ENCODE measurements at places on chromosomes 12 and 14.

DNA sequence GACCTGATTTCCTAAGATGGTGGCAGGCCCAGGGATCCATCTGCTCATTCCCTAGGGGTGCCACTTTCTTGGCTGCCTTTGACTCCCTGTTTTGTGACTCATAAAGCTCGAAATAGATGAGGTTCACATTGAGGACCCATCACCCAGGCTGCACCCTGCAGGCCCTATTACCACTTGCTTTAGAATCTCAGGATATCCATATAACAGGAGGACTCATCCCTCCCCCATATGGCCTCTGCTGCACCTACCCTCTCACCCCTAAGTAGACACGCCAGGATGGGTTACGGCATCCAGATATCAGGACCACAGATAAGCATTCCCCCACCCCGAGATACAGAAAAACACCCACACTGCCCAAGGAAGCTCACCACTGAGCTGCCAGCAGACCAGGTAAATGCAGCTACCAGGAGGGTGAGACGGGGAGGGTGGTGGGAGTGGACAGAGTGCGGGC is 155.7 kb downstream of the DPF3 start:
- DNase-seq = peak; percentile 64

DNA sequence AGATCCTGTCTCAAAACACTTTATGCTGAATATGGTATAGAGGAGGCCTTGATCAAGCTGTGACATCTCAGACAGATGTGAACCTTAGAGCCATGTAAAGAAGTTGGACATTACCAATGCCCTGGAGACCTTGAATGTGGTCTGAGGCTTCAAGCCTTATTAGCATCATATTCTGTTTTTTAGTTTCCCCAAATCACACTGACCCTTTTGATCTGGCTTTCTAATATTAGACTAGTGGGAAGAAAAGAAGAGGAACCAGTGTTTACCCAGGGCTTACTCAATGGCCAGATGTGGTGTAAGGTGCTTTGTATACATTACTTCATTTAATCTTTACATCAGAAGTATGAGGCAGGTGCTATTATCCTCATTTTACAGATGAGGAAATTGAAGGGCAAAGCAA is 10.6 kb upstream of the TBPL2 start:
- DNase-seq = peak; percentile 3

DNA sequence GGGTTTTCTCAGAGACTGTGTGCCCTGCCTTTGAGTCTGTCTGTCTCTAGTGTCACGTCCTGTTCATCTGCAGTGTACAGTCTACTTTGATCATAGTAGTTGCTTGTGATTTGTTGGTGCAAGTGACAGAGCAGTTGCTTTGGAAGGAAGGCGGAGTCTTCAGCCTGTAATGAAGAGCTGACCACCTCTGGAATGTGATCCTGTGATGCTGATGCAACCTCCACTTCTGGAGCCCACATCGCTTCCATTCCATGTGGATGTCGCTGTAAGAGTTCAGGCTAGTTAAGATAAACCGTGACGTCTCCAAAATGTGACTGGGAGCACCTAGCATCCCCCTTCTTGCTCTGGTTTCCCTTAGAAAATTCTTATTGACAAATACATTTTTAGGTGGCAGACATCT is 51.8 kb downstream of the PELI2 start:
- DNase-seq = no peak

GRCh38 chr12:130308393-130308792 is 29.3 kb upstream of the PIWIL1 start:
- DNase-seq = no peak

DNA sequence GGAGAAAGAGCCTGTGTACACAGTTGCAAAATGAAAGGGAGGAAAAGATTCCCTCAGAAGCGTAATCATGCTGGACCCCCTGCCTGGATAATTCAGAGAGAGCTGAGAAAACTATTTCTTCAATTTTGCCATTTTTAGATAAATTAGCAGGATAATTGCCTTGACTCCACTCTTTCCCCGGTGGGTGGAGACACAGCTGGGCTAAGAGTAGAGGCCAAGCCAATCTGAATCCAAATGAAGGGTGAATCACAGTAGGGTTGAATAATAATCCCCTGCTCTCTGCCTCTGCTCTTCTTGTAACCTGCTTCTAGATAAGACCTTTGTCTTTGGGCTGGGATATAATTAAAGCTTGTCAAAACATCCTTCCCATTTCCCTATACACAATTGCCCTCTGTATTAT is 150.1 kb downstream of the CAPZA3 start:
- DNase-seq = no peak

DNA sequence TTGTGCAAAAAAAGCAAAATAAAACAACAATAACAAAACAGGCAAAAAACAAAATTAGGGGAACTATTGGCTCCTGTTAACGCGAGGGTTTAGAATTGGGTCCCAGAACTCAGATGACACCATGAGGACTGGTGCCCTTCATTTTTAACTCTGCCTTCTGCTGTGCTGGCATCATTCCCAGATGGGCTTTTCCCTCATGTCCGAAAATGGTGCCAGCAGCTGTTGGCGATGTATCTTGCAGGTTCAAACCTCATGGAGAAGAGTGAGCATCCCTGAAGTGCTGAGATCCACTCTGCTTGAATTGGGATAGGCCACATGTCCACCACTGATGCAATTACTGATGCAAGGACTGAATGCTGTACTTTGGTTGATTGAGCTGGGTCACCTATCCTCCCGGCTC is 61.1 kb downstream of the MYRFL start:
- no peak for DNase-seq

DNA sequence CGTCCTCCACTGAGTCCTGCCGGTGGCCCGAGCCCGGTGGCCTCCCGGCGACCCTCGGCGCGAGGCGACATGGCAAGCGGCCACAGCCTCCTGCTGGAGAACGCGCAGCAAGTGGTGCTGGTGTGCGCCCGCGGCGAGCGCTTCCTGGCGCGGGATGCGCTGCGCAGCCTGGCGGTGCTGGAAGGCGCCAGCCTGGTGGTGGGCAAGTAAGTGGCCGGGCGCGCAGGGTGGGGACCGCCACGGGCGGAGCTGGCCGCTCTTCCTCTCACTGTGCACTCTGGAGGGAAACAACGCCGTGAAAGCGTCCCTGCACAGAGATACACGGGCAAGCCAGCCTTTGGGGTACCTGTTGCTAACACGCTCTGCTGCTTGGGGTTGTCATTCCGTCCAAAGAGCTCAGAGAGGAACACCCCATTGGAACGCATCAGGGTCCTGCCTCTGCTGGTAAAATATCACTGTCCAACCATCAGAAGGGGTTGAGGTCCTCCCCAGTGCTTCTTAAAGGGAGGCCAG is at the start of gene AMDHD1:
TSS of gene AMDHD1 (plus strand) at position 2 of the 513 bp plus-strand sequence. CDS start at position 70, 68 bp downstream.
- no peak for DNase-seq

- no peak for DNase-seq
Observed at GRCh38 chr14:54387328-54387727, 9.5 kb upstream of the CDKN3 start.

- DNase-seq = no peak
Observed at GRCh38 chr14:68283378-68284123, 464.0 kb downstream of the RAD51B start.

DNA sequence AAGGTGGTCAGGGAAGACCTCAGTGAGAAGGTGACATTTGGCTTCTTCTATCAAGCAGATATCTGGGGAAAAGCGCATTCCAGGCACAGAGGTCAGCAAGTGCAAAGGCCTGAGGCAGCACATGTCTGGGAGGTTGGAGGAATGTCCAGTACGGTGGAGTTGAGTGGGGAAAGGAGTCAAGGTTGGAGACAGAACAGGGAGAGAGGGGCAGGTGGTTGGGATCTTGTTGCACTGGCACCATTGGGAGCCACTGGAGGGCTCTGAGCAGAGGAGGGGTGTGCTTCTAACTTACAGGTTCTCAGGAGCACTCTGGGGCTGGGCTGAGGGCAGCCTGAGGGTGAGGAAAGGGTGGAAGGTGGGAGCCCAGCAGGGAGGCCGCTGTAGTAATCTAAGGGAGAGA is 52.1 kb downstream of the EID3 start:
- DNase-seq = peak; percentile 75

DNA sequence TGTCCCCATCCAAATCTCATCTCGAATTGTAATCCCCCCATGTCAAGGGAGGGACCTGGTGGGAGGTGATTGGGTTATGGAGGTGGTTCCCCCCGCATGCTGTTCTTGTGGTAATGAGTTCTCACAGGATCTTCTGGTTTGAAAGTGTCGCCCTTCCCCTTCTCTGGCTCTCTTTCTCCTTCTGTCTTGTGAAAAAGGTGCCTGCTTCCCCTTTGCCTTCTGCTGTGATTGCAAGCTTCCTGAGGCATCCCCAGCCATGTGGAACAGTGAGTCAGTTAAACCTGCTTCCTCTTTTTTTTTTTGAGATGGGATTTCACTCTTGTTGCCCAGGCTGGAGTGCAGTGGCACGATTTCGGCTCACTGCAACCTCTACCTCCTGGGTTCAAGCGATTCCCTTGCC is 104.0 kb downstream of the CCDC91 start:
- no peak for DNase-seq

DNA sequence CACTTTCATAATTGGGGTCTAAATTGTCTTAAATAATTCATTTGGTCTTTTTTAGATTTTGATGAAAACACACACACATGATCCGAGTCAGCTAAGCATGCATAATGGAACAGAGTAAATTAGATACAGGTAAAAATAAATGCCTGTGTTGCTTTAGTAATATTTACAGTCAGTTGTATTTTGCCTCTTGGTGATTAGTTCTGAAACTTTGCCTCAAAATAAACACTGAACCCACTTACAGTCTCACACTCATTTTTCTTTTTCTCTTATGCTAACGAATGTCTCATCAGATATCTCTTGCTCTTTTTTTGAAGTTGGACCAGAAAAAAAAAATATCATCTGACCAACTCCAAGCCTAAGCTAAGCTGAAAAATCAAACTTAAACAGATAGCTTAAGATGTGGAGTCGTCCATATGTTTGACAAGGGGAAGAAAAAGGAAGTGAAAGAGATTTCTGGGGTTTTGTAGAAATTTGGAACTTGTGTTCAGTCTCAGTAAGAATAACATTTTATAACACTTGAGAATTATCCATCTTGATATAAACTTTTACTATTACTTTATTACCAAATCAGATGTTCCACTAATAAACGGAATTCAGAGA is 592.5 kb downstream of the RPL10L start:
- DNase-seq = no peak

GRCh38 chr14:29796853-29797252 is 130.8 kb downstream of the PRKD1 start:
- no peak for DNase-seq

DNA sequence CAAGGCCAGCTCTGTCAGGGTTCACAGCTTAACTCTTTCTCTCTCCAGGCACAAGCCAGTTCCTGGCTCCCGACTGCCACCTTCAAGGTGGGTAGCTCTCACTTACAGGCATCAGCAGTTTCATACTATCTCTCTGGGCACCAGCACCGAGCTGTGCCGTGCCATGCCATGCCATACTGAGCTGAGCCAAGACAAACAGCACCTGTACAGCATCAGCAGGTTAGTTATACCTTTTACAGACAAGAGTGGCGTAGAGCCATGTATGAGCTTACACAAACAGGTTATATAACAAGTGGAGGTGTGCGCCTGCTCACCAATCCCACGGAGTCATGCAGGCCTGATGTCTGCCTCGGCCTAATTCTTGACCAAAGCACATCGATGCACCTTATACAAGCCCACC is 1098.7 kb downstream of the AACS start:
- no peak for DNase-seq

DNA sequence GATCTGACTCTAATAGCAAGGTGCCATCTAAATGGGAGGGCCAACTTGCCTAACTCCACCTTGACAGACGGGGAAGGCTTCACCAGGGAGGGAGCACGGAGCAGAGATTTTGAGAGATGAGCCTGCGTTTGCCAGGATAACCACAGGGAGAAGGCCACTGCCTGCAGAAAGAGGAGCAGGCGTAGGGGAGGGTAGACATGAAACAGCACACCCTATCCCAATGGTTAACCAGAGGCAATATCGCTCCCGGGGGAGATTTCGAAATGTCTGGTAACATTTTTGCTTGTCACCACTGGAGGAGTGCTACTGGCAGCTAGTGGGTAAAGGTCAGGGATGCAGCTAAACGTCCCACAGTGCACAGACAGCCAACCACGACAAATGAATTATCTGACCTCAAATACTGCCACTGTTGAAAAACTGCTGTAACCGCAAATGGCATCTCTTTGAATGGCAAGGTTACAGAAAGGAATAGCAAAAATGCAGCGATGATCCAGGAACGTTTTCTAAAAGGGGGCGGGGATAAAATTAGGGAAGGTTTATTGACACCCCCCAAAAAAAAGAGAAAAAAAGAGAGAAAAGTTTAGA is 126.0 kb upstream of the ATF7IP start:
- DNase-seq = no peak

GRCh38 chr12:92987362-92987761 is 58.3 kb upstream of the EEA1 start:
- no peak for DNase-seq

DNA sequence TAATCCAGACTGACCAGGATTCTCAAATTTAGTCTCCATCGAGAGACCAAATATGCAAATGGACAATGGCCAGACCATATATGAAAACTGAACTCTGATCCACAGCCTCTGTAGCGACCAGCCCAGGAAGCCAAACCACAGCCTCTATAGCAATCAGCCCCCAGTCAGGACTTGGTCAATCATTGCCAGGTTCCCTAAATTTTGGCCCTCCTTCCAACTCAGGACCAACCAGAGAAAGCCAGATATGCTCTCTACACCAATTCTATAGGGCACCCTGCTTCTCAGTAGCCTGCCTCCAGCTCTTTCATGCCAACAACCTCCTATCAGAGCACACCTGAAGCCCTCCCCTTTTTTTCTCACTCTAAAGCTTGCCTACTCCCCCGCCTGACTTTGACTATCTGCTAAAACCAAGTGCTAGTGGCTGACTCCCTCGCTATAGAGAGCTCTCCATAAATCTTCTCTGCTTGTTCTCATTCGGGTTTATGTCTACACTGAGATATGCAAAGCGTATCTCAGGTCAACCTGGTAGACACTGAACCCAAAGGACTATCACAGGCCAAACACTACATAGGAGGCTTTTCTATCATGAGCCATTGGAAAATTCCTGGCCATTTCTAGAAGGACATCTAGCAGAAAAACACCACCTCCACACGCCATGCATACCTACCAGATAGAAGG is 110.5 kb upstream of the FUT8 start:
- no peak for DNase-seq

GRCh38 chr12:130832561-130833209 is 6.4 kb downstream of the STX2 start:
- no peak for DNase-seq

GRCh38 chr12:12724421-12725085 is 7.4 kb downstream of the CDKN1B start:
- DNase-seq = no peak

- no peak for DNase-seq
Observed at GRCh38 chr14:21219561-21220111, 49.6 kb downstream of the HNRNPC start.

- no peak for DNase-seq
Observed at GRCh38 chr14:86153480-86153879, 623.5 kb downstream of the FLRT2 start.

GRCh38 chr12:48800457-48800856 is 11.6 kb upstream of the ADCY6 start:
- peak; percentile 70 for DNase-seq

Data from vagina (tissue), 2 donors.